HS-5 (cell line): ENCODE measurements at places on chromosomes 4 and X.

DNA sequence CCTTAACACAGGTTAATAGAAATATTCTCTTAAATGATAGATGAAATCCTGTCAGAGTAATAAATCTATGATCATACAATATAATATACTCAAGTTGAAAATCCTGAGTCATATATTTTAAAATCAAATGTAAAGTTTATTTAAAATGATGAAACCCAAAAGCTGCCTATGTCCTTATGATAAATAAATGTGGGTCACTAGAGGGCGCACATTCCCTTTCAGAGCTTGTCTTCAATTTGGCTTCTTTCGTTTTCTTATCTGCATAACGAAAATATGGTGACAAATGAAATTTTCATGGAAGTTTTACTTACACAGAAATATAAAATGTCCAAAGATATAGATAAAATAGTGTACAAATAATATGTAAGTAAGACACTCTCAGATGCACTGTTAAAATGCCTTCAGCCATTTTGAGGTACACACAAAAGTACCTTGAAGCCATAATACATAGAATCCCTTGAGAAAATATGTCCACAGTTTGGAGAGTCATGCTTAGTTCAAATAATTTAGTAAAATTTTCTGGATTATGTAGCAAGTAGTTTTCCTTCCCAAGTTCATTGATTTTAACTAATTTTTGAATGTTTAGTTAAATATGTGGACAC lies 680.4 kb downstream of the DMD start:
- peak; percentile 2 for DNase-seq

GRCh38 chr4:1532549-1533395 lies 126.5 kb upstream of the NKX1-1 start:
- no peak for DNase-seq

DNA sequence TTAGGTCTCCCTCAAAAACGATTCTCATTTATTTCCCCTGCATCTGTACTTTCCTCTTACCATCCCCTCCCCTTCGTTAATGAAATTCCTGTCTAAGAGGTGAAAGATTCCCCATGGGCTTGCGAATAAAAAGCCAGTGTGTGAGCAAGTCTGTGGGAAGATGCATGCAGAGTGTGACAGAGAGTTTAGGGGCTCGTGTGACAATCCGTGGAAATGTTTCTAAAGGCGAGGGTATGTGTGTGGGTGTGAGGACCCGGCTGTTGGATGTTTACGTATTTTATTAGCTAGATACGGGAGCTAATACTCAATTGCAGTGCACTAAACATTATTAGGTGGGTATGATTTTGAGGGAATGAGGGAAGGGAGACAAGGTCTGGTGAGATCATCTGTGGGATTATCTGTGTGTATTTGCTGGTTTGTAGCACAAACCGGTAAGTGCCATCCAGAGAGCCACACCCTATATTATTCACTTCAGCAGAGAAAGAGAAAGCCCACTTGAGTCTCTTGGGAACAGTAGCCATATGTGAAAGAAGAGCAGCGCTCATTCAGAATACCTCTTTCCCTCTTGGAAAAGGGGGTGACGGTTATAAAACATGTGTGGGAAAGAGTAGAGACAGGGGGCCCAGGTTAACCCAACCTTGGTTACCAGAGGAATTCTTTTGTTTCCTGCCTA lies 893 bp upstream of the HOPX start:
- DNase-seq: no peak

GRCh38 chr4:81218206-81218605 lies 3.2 kb upstream of the PRKG2 start:
- DNase-seq: no peak

- no peak for DNase-seq
These were observed 43.4 kb upstream of the CLNK start for GRCh38 chr4:10728016-10728415.

GRCh38 chr4:118972167-118972566 lies 83.5 kb downstream of the SYNPO2 start:
- no peak for DNase-seq

- DNase-seq: no peak
These were observed 3.8 kb upstream of the TXK start for GRCh38 chr4:48137846-48138245.

DNA sequence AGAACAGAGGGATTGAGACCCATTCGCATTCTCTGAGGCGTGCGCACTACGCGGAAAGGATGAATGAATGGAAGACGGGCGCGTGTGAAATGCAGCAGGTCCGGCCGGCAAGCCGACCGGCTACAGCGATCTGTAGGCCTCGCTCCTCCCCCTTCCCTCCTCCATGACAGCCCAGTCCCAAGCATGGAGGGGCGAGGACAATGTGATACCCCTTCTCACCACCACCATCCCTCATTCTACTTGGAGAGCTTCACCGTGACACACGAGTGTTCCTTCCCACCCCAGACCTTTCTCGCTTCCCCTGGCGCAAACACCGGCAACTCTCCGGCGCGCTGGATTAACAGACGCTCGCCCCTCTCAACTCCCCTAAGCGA lies 815 bp downstream of the EIF4E start:
- DNase-seq: no peak

DNA sequence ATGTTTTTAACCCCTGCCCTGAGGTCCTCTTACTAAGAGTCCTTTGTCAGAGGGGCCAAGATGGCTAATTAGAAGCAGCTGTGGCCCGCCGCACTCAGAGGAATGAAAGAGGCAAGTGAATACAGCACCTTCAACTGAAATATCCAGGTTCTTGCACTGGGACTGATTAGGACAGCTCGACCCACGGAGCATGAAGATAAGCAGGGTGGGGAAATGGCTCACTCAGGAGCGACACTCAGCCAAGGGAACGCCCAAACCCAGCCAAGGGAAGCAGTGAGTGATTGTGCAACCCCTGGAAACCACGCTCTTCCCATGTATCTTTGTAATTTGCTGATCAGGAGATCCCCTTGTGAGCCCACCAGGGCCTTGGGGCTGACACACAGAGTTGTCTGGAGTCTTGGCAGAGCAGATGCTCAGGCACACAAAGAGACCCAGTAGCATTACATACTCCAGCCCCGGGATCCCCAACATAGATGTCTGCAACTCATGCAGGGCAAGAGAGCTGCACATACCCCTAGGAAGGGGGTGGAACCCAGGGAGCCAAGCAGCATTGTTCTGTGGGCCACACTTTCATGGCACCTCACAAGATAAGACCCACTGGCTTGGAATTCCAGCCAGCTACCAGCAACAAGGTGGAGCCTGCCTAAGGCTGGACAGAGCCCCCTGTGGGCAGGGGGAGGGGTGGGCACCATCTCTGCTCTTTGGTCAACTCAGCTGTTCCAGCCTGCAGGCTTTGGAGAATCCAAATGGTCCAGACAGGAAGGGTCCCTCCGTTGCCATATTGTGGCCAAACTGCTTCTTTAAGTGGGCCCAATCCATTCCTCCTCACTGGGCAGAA lies 23.3 kb downstream of the F8A3 start:
- no peak for DNase-seq

GRCh38 chrX:134025986-134026545 lies 40.7 kb upstream of the GPC3 start:
- no peak for DNase-seq

- DNase-seq: no peak
These were observed 81.9 kb downstream of the ATP11C start for GRCh38 chrX:139850968-139851367.

DNA sequence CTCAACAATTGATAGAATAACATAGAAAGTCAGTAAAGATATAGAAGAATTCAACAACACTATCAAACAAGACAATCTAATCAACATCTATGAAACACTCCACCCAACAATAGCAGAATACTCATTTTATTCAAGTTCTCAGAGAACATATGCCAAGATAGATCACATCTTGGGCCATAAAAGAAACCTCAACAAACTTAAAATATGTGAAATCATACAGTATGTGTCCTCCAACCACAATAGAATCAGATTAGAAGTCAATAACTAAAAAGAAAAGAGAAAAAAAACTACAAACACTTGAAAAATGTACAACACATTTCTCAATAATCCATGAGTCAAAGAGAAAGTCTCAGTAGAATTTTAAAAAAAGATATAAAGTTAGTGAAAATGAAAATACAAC lies 78.6 kb upstream of the LDB2 start:
- DNase-seq: no peak

DNA sequence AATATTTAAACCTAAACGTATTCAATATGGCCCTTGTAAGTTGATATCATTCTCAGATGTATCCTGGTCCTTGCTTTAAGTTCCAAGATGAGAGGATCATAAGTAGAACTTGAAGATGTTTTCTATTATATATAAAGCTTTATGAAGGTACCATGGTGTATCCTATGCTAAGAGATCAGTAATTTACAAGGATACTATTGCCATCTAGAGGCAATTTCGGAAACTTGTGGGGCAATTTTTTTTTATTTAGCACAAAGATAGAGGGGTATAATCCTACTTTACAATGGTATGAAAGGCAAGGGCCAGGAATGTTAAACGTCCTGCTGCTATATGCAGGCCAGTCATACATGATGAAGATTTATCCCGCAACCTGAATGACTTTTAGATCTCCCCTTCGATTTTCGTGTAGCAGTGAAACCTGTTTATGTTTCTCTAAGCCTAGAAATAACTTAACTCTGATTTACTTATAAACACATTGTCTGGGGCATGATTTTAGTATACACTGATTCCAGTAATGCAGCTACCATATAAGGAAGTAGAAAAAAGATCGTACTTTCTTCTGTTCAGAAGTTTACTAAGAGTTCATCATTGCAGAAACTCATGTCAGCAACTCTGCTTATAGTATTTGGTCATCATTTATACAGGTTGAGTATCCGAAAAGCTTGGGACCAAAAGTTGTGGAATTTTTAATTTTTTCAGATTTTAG lies 2.6 kb downstream of the SLC25A31 start:
- peak; percentile 20 for DNase-seq

DNA sequence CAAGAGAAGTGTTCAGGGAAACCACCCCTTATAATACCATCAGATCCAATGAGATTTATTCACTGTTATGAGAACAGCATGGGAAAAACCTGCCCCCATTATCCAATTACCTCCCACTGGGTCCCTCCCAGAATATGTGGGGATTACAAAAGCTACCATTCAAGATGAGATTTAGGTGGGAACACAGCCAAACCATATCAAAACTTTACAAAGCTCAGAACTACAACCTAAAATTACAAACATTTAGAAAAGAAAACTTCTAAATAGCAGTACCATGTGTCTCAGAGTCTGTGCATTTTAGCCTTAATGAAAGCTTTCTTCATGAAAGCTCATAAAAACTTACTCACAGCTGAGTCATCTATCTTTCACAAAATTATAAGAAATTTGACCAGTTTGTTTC lies 1442.8 kb upstream of the PCDH7 start:
- peak; percentile 57 for DNase-seq

DNA sequence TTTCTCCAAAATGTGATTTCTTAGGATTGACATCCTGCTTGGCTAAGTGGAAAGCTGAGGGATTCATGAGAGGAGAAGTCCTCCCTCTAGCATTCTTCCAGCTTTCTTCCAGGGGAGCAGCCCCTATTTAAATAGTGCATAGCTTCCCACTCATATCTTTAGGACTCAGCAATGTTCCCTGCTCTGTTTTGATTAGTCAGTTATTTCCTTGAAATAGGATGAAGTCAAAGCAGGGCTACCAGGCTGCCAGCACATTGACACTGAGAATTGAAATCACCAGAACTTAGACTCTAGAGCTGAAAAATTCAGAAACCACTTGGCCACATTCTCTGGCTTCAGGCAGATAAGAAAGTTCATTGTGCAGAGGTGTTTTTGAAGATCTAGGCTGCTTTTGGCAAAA lies 74.7 kb upstream of the SMAD1 start:
- no peak for DNase-seq
